Fibroblast of the aortic adventitia (primary cell): ENCODE measurements at places on chromosomes 6 and 20. TPM values are rescaled to one million over a fixed set of nuclear protein-coding genes. Genes with fewer than 3 reads are reported as not detected.

DNA sequence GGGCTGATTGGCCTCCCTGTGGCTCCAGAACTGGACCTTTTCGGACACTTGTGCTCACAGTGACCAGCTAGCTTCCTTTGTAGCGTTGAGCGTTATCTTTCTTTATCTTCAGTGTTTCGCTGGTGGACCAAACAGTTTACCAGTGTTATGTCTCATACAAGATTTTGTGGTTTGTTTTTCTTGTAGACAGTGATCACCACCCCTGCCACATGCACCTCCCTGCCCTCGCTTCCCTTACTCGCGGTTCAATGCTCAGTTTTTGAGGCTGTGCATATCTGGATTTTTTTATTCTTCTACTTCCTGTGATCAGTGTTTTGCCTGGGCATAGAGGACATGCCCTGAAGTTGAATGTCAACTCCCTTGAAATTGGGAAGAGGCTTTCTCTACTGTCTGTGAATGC lies 16.4 kb downstream of the MYT1 start:
- no peak for DNase-seq

DNA sequence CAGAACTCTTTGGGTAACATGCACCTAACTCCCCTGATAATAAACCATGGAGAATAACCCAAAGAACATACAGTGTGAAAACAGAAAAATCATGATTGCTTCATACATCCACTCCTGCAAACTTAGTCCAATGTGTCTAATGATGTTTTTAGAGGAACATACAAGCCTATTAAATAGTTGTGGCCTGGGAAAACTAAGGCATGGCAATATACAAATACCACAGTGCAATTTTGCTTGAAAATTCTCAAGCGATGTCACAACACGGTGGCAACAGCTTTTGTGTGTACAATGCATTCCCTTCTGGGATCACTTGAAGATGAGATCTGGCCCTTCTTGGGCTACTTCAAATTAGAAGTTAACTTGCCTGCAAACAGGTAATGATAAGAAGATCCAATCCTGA lies 16.7 kb downstream of the MAP3K5 start:
- DNase-seq = no peak

GRCh38 chr6:165571068-165571682 lies 91.9 kb downstream of the PDE10A start:
- DNase-seq = peak; percentile 84

Gene MGME1
- 6.3 and 18.6 TPM in 2 replicates for total RNA-seq

GRCh38 chr6:834866-835265 lies 141.9 kb upstream of the EXOC2 start:
- DNase-seq = no peak

DNA sequence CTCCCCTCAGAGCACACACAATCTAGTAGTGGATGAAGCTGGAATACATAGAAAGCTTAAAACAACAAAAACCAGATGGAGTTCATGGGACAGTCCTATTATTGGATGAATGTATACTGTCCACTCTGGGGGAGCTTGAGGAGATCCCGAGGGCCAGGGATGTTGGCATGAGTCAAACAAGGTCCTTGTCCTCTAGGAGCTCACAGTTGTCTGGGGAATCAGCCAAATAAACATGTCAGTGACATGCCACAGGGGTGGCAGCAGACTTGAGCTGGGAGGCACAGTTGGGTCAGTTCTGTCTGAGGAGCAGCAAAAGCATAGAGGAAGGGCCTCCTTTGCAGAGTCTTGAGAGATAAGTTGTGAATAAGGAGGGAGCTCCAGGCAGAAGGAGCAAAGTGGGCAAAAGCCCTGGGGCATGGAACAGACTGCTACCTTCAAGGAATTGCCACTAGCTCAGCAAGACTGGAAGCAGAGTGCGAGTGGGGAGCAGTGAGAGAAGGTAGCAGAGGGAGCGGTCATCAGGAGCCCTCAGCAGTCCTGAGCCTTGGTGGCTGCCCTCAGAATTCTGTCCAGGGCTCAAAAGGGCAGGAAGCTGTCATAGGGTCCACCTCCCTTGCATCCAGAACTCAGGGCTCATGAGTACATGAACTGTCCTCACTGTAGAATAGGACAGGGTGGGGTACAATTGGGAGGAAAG lies 22.1 kb downstream of the L3MBTL1 start:
- DNase-seq = no peak

Gene HDGFL1
- not detected in 2 replicates for total RNA-seq

DNA sequence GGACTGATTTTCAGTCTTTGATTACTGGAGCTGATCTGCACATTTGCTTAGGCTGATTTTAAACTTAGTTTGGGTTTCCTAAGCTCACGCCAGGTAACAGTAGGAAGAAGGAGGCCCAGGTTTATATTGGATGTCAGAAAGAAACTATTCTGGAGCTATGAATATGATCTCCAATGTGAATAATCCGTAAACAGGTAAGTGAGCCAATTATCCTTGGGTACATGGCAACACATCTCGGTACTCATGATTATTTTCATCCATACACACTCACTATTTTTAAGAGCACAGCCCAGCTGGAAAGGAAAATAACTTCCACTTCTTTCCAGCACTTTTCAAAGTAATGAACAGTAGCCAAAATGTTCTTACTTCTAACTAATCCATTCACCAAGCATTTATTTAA lies 7.0 kb downstream of the ATXN1 start:
- no peak for DNase-seq

DNA sequence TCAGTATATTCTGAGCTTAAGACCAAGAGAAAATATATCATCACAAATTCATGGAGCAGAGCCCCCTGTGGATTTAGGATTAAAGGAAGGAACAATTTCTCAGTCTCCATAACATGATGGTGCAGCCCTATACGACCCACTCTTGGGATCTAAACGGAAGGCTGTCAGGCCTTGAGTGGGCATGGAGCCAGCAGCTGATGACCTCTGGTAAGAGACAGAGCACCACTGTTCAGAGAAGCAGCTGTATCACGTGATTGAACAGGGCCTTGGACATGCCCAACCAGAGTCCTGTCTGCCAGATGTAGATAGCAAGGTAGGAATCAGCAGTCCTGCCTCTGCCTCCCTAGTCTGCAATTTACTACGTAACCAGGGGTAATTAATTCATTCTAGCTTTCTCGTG lies 259.4 kb upstream of the POU3F2 start:
- DNase-seq = no peak

Gene MAFB
- 1.5 and 42.8 TPM in 2 replicates for total RNA-seq

Gene ELOVL2
- 0.16 and 0.18 TPM in 2 replicates for total RNA-seq

- DNase-seq = peak; percentile 90
These were observed 78.4 kb downstream of the AHI1 start for GRCh38 chr6:135419162-135419561.

Gene PPT2
- total RNA-seq = 7.1 and 30.2 TPM in 2 replicates

Gene GGTLC1
- total RNA-seq = not detected in 2 replicates

Gene LY6G6F
- total RNA-seq = not detected in 2 replicates

- peak; percentile 86 for DNase-seq
These were observed 346.5 kb upstream of the PLCB4 start for GRCh38 chr20:8722277-8722928.

DNA sequence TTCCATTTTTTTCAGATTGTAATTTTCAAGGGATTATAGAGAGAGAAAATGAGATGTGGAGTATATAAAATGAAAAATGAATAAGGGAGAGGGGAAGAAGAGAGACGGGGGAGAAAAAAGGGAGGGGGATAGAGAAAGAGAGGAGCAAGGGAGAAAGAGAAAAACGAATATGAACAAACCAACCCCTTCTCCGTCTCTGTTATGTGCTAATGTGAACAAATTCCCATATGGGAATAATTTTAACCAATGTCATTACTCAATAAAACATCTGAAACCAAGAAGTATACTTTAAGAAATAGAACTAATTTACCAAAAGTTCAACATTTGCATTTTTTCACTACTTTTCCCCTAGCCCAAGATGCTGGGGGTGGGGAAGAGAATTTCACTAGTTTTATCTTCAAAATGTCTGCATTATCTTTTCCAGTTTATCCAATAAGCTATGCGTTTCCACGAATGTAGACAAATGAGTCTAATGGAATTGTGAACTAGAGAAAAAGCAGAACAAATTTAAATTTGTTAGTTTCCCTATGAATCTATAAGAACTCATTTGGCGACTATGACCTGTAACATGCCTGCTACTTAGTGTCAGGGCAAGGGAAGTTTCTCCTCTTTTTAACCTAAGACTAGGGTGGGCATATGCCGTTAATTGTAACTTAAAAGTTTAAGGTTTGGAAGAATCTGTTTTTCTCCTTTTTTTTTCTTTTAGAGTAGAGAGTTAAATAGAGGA lies 286.3 kb downstream of the BTBD9 start:
- DNase-seq = no peak

- peak; percentile 91 for DNase-seq
These were observed 599.4 kb upstream of the CITED2 start for GRCh38 chr6:139973669-139974344.

- DNase-seq = no peak
These were observed 22.9 kb upstream of the CD83 start for GRCh38 chr6:14094721-14095120.

DNA sequence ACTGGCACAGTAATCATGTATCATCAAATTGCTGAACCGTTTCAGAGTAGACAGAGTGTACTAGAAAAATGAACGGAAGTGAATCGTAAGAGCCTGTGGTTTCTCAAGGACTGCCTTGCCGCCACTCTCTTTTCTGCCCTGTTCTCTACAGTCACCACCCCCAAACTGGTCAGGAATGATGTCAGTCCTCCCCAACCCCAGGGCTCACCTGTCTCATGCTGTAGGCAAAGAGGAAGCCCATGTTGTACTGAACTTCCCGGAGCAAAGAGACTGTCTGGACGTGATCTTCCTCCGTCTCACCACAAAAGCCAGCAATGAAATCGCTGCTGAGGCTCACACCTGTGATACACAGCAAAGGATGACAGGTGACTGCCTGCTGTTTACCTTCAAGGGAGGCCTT lies 31.0 kb downstream of the CDK5RAP1 start:
- no peak for DNase-seq

DNA sequence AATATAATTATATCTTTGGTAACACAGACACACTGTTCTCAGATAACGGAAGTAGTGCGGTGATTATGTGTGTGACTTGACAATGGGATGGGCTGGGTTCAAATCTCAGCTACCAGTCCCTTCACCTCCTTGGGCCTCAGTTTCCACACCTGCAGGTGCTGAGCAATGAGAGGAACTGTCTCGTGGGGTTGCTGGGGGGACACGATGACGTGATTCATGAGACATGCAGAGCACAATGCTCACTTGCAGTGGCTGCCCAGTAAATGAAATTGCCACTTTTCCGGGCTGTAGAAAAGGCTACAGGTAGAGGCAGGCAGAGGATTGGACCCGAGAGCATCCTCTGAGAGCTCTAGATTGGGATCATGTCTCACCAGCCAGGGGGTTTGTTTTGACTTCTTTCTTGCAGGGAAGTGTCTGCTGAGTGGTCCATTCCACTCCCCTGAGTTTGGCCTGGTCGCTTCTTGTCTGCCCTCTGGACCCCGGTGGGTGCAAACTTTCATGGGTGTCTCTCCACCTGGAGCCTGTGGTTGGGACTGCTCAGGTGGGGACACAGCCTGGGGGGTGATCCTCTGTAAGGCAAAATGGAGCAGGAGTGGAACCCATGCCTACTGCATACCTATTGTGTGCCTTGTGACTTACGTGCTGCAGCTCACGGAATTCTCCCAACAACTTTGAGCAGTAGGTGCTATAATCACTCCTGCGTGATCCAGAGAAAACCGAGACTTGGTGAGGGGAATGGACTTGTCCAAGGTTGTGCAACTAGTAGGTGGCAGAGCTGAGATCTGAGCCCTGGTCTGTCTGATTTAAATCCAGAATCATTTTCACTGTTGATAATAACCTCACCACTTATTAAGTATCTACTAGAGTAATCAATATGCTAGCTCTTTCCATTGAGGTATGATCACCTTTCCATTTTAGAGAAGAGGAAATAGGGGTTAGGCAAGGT lies 147.2 kb downstream of the CEBPB start:
- no peak for DNase-seq

Gene ADGRB3
- 0.33 and 1.4 TPM in 2 replicates for total RNA-seq

DNA sequence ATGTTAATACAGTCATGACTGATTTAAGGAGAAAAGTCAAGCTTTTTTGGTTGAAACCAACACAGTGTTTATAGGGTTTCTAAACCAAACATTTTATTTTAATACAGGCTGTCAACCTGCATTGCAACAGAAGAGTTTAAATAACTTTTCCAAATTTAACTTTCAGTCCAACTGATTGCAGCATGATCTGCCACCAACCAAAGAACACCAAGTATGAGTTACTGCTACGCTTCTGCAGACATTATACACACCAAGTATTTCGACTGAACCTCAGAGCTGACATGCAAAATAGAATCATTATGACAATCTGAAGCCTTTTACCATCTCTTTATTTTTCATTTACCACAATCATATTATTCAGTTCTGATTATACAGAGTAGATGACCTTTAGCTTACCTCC lies 151.2 kb upstream of the DST start:
- DNase-seq = no peak

DNA sequence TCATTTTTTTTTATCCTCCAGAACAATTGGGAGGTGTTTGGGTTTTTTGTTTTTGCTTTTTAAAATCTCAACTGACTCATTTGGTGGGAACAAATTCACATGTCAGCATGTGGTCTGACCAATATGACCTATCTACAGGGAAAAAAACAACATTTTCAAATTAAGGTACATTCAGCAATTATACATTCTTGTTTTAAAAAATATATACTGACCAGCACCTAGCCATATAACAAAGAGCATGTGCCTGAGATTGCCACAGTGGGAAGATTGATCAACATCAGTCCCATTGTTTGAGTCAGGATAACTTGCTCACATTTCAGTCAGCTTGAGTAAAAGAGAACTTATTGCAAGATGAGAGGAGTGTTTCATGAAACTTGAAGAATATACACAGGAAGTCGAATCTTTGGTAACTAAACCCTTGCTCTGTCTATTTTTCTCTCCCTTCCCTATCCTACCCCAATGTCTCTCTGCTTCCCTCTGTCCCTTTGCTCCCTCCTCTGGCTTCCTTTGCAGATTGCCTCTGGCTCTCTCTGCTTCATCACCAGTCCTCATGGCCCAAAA lies 163.2 kb upstream of the TAB2 start:
- DNase-seq = no peak

Gene VSX1
- not detected in 2 replicates for total RNA-seq

DNA sequence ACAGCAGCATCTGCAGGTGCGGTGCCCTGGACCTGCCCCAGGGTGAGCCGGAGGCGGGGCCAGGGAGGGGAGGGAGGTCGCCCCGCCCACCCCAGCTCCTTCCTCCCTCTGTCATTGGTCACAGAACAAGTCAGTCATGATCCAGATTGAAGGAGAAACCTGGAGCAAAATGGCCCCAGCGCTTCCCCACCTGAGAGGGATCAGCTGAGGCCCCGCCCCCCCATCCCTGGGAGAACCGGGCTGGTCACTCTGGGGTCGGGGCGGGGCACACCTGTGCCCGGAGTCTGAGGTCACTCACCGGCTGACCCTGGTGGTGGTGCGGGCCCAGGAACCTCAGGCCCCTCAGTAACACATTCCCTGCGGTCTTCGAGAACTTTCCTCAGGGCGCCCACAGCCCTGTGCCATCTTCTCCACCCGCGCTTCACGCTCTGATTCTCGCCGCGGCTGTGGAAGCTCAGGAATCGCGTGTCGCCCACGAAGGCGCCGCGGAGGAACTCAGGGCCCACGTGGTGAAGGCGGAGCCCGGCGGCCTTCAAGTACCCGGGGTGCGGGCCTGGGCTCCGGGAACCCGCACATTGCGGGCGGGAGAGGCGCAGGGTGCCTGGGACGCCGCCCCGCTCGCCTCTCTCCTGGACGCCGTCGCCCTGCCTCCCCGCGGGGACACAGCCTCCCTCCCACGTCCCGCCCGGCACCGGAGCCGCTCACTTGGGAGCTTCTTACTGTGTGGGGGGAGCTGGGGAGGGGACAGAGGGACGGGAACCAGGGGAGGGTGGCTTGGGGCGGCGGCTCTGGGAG lies 36.4 kb upstream of the HLA-C start:
- DNase-seq = no peak
